Activated CD4-positive, alpha-beta T cell treated with anti-CD3 and anti-CD28 coated beads, Interleukin-2, amount 50 U/mL, for 16 hours (primary cell): ENCODE measurements at places on chromosomes 3 and 15.

- DNase-seq = no peak
Measured at GRCh38 chr3:35617370-35617769, 22.0 kb upstream of the ARPP21 start.

DNA sequence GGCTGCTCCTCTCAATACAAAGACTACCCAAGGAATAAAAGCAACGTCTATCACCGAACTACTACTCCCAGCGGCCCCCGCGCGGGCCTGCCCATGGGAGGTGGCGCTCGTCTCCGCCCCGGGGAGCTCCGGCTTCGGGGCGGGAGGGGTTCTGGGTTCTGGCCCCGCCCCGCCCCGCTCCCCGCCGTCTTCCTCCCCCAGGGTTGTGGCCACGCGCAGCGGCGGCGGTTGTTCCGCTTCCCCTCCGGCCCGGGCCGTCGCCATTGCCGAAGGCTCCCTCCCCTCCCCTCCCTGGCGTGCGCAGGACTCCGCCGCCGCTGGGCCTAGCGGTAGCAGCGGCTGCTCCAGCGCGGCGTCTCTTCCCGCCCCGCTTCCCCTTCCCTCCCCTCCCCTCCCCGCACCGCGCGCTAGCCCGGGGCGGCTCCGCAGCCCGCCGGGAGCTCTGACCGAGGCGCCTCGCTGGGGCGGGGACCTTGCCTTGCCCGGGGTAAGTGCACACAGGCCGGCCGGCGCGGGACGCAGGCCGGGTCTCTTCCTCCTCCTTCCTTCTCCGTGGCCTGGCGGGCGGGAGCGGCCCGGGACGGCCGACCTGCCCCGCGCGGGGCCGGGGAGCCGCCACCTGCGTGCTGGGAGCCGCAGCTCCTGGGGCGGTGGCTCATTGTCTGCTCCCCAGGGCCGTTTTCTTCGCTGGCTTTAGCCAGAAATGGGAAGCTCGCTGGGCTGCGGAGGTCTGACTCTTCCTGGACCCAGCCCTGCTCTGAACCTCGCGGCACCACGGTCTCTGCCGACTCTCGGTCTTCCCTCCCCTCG, at the start of gene PAK2:
Gene PAK2 (plus strand): TSS at position 187 of the 810 bp plus-strand sequence. CDS start 42,790 bp downstream, outside the sequence.
- DNase-seq = peak; percentile 92

DNA sequence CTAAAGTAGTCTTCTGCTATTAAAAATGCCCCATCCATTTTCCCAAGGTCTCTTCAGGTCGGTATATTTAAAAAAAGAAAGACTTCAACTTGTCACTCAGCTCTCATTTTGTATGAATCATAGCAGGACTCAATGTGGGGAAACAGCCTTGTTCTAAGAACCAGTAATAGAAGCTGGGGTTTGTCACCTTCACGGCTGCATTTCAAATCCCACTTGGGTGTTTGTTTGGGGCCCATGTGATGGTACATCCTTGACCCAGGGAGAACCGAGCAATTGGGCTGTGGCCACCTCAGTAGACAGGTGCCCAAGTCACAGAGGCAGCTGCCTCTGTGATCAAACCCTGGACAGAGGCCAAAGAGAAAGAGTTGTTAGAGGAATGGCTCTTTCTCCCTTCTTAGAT, 70.3 kb upstream of the ARL8B start:
- DNase-seq = peak; percentile 72

GRCh38 chr15:57677204-57677603, 29.3 kb upstream of the POLR2M start:
- DNase-seq = no peak

- peak; percentile 71 for DNase-seq
Measured at GRCh38 chr15:31328428-31328968, 1.9 kb downstream of the KLF13 start.

- peak; percentile 86 for DNase-seq
Measured at GRCh38 chr3:15797642-15798303, at the start of gene ANKRD28. TSS of gene ANKRD28 (minus strand) at chr3:15797979. CDS start at chr3:15796521, 1,458 bp downstream.

- DNase-seq = peak; percentile 46
Measured at GRCh38 chr15:39774688-39775267, 7.9 kb downstream of the FSIP1 start.

- no peak for DNase-seq
Measured at GRCh38 chr15:51093839-51094605, 684 bp downstream of the TNFAIP8L3 start.

DNA sequence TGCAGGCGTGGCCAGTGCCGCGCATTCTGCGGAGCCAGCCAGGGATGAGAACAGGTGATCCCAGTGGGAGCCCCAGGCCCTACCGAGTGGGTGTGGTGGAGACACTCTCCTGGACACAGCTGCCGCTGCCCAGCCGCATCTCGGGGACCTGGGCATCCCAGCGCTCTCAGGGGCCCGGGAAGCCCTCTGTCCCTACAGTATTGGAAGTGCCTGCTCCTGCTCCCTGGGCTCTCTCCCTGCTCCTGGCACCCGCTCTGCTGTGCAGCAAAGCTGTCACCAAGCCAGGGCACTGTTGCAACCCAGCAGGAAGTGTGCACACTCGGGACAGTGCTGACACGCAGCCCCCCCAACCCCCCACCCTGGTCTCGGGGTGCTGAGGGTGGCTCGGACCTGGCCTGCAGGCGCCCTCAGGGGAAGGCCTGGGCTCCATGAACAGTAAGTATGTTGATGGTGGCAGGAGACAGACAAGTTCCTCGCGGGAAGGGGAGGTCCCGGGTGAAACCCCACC, 1177.4 kb upstream of the GBE1 start:
- no peak for DNase-seq

GRCh38 chr15:85755471-85755870, 39.3 kb downstream of the KLHL25 start:
- no peak for DNase-seq

DNA sequence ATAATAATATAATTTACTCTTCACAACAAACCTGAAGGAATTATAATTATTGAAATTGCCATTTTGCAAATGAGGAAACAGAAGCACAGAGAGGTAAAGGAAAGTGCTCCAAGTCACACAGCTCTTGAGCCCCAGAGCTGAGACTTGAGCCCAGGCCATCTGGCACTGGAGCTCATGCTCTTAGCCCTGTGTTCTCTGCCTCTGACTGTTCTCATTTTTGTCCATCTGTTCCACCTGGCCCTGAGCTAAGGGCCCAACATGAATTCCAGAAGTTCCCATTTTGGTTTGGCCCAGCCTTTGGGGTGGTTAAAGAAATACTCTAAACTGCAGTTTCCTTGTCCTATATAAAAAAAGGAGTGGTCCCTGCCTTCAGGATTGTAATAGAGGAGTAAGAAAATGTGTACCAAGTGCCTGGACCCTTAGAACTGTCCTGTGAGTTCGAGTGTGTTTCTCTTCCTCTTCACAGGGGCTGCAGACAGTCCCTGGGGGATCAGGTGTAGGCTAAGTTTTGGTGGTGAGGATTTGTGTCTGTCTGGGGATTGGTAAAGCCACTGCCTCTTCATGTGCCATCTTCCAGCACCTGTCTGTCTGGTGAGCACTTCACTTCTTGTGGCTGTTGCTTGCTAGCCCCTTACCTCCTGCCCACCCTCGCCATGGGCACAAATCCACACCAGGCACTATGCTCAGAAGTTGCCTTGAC, 91.8 kb downstream of the DNAJB8 start:
- no peak for DNase-seq

GRCh38 chr3:15810702-15811101, 12.9 kb upstream of the ANKRD28 start:
- DNase-seq = peak; percentile 75

DNA sequence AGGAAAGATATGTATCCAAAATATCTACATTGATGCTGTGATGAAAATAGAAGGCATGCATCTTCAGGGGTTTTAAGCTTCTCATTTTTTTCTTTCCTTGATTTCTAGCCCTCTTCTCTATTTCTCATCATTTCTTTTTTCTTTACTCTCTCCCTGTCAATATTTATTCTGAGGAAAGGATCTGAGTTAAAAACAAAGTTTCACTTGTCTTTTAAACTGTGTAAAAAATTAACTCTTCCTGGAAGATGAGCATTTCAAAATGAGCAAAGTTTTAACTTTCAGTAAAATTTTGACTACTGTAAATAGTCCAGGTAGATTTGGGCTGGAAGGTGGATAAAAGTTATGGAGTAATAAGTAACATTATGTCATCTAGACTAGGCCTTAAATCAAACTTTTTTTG, 500.2 kb upstream of the GBE1 start:
- no peak for DNase-seq

GRCh38 chr3:54665016-54665600, 262.8 kb downstream of the LRTM1 start:
- DNase-seq = no peak
